ENCODE measurements at places on chromosomes 13 and 19. TPM values are rescaled to one million over a fixed set of nuclear protein-coding genes. Genes with fewer than 3 reads are reported as not detected.

STARD13 gene
- total RNA-seq: 30.0 TPM

RHPN2 gene
- 52.2 TPM for total RNA-seq

OR7C2 gene
- not detected for total RNA-seq

ANGPTL8 gene
- total RNA-seq: 1.4 TPM

CBY2 gene
- total RNA-seq: not detected

ZNF784 gene
- 9.3 TPM for total RNA-seq

ATP4A gene
- total RNA-seq: not detected
